Type B pancreatic cell (in vitro differentiated cells): ENCODE measurements at places on chromosomes 12 and 14. TPM values are rescaled to one million over a fixed set of nuclear protein-coding genes. Genes with fewer than 3 reads are reported as not detected.

DNA sequence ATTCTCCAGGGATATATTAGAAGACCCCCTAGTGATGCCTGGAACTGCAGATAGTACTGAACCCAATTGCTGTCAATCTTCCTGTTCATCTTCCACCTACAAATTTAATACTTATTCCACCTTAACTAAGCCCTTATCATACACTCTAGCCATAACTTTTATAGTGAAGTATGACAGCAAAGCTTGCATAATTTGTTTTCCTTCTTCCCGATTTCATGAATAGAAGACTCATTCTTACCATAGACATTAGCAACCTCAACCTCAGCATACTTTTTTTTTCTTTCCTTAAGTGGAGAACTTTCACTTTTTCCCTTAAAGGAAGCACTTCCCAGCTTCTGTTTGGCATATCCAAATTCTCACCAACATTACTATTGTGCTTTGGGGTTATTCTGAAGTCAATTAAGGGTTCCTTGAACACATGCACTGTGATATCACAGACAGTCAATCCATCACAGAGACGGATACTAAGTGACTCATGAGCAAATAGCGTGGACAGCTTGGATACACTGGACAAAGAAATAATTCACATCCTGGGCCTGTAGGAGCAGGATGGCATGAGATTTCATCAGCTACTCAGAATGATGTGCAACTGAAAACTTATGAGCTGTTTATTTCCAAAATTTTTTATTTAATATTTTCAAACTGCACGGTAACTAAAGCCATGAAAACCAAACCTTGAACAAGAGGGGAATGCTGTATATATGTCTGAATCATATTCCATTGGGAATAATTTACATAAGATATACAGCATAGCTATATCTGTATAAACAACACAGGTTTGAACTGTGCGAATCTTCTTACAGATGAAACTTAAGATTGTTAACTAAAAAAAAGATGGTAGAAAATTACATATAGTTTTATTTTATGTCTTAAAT, 63.9 kb downstream of the SYT1 start:
- no peak overlapping the region for H3K27ac ChIP-seq
- H3K36me3 ChIP-seq, result no peaks in the 10 kb centered on the region
- H3K4me1 ChIP-seq, result no peaks in the 10 kb centered on the region
- no peak for DNase-seq
- no peaks in the 10 kb centered on the region for H3K27me3 ChIP-seq

CCDC60 gene
- total RNA-seq, result 2.3 and 3.7 TPM in 2 replicates

GRCh38 chr12:103884316-103884715, 43.3 kb upstream of the NT5DC3 start:
- H3K27ac ChIP-seq, result no peak overlapping the region
- peaks cover 2% of the 10 kb centered on the region for H3K27me3 ChIP-seq
- no peak overlapping the region for H3K4me3 ChIP-seq
- no peaks in the 10 kb centered on the region for H3K36me3 ChIP-seq
- peaks cover 25% of the 10 kb centered on the region for H3K4me1 ChIP-seq

DNA sequence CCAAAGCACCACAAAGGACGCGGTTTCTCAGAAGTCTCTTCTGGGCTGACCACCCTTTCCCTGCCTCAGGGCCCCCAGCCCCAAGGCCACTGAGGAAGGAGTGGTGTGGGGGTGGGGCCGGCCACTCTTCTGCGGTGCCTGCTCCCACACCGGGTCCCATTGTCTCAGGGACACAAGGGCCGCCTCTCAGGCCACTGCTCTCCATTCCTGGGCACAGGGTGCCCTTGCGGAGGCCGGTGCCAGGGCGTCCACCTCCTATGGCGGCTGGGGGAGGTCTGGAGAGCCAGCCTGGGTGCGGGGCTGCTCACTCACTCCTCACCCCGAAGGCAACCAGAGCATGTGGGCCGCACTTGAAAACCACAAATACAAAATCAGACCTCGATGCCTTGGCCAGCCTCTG, 44.1 kb downstream of the PRIMA1 start:
- H3K4me3 ChIP-seq, result no peak overlapping the region
- DNase-seq, result no peak
- no peak overlapping the region for H3K27ac ChIP-seq

ANO4 gene
- total RNA-seq, result 4.8 and 7.3 TPM in 2 replicates
